ENCODE measurements at places on chromosomes 2 and 18. TPM values are rescaled to one million over a fixed set of nuclear protein-coding genes. Genes with fewer than 3 reads are reported as not detected.

DNA sequence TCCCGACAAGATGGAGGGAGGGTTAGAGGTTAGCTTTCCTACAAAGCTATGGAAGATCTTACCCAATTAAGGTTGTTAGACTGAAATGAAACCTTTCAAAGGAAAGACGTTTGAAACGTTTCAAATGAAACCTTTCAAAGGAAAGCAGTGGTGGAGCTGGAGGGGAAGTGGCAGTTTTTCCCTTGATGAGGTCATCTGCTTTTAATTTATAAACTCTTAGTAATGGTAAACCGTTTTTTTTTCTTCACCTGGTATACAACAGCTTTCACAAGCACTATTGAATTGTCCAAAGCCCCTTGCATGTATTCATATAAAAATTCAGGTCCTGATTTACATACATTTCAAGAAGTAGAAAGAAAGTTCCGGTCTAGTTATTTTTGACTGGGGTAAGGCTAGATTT is 7.4 kb downstream of the PMAIP1 start:
- no peak overlapping the region for H3K27ac ChIP-seq
- no peaks in the 10 kb centered on the region for H3K36me3 ChIP-seq
- peaks cover 18% of the 10 kb centered on the region for H3K4me1 ChIP-seq
- H3K4me3 ChIP-seq: no peak overlapping the region
- peaks cover 38% of the 10 kb centered on the region for H3K27me3 ChIP-seq

The CPO gene
- 0.33 TPM for polyA plus RNA-seq

The WDPCP gene
- polyA plus RNA-seq: 4.2 TPM

GRCh38 chr2:208101716-208102631 is 22.4 kb downstream of the CRYGD start:
- H3K4me1 ChIP-seq: no peaks in the 10 kb centered on the region
- no peaks in the 10 kb centered on the region for H3K27me3 ChIP-seq
- no peaks in the 10 kb centered on the region for H3K36me3 ChIP-seq
- H3K4me3 ChIP-seq: no peak overlapping the region
- DNase-seq: no peak

DNA sequence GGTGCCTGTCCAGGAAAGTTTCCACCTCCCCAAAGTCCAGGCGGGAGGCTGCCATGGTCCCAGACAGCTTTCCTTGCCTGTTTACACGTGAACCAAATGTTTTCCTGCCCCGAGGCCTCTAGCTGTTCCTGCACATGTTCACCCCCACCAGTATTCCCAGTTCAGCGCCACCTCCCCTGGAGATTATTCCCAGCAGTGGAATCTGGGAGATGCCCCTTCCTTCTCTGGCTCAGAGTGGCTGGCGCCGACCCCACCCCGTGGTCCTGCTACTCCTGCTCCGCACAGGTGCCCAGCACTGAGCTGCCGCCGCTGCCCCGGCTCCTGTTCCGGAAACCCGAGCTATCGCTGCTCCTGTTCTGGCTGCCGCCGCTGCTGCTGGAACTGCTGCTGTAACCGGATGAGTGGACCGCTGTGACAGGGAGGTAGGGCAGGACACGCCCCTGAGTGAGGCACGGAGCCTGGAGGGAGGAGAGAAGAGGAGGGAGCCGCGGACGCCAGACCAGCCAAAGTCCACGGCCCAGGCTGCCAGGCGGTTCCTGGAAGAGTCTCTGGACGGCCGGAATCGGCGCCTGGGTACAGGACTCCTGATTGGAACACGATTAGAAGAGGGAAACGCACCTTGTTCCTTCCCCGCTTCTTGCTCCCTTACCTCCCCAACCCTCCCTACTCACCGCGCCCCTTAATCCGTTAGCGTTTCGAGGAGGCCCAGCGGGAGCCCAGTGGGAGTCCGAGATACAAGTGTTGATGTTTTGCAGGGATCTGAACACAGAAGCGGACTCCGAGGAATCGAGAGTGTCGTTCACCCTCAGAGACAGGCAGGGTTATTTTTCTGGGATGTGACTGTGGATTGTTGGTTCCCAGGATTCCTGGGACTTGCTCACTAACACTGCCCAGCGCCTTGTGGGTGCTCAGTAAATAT is at the start of gene PDE11A:
Gene PDE11A, minus strand, starts transcription at position 395 of the 919 bp plus-strand sequence. Its CDS starts 340 bp downstream, at position 55.
- H3K27me3 ChIP-seq: peaks cover 9% of the 10 kb centered on the region
- H3K36me3 ChIP-seq: no peaks in the 10 kb centered on the region
- peak within 1 kb of the TSS; percentile 70 for H3K27ac ChIP-seq
- DNase-seq: peak; percentile 93

DNA sequence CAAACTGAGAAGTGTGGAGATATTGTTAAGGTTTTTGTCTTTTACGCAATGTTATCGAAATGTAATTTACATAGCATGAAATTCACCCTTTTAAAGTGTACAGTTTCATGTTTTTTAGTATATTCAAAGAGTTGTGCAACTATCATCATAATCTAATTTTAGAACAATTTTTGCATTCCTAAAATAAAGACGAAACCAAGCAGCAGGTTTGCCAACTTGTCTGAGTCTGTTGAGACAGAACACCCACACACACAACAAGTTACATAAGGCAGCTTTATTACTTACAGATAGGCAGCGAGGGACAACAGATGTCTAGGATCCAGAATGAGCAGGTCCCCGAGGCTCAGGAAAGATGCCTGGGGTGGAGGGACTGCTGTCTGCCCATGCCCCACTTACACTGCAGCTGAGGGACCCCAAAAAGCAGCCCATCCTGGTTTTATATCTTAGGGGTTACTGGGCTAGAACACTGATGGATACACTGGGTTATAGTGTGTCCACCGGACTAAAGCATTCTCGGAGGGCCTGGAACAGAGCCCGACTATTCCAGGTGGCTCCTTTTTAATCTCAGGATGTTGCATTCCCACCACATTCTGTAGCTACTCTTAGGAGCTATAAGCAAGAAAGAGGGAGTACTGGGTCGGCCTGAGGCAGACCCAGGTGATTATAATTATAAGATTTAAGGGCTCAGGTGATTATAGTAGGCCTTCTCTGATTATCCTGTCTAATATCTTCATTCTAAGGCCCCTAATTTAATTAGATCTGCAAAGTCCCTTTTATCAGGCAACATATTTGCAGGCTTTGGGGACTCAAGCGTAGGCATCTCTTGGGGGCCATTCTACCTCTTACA is 150.2 kb upstream of the DOK6 start:
- no peaks in the 10 kb centered on the region for H3K27me3 ChIP-seq
- no peaks in the 10 kb centered on the region for H3K36me3 ChIP-seq
- H3K4me3 ChIP-seq: no peak overlapping the region
- peak; percentile 21 for DNase-seq
- no peak overlapping the region for H3K27ac ChIP-seq

The AOX1 gene
- 11.5 TPM for polyA plus RNA-seq

The DSC3 gene
- 26.6 TPM for polyA plus RNA-seq

- no peaks in the 10 kb centered on the region for H3K27me3 ChIP-seq
- no peak overlapping the region for H3K4me3 ChIP-seq
- H3K4me1 ChIP-seq: no peaks in the 10 kb centered on the region
- H3K36me3 ChIP-seq: no peaks in the 10 kb centered on the region
Observed at GRCh38 chr18:21314724-21315123, 72.7 kb downstream of the GREB1L start.

- H3K36me3 ChIP-seq: no peaks in the 10 kb centered on the region
- H3K27ac ChIP-seq: no peak overlapping the region
- no peak overlapping the region for H3K4me3 ChIP-seq
- peaks cover 10% of the 10 kb centered on the region for H3K4me1 ChIP-seq
- no peak for DNase-seq
Observed at GRCh38 chr18:59311631-59312030, 6.8 kb downstream of the CPLX4 start.

DNA sequence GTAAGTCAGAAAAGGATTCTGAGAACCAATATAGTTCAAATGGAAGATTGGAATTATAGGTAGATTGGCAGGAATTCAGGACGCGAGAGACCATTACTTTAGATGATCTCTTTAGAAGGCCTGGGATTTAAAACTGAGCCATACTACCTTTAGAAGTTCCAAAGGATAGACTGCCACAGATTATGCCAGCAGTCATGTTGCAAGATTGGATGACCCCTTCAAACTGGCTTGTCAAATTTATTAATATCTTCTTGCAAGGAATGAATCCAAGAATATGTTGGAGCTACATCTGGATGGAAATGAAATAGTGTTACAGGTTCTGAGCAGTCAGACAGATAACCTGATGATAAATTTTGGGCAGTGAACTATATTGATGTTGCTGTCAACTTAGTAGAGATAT is 22.0 kb downstream of the BABAM2 start:
- no peak overlapping the region for H3K27ac ChIP-seq
- peaks cover 18% of the 10 kb centered on the region for H3K4me1 ChIP-seq
- DNase-seq: no peak
- no peaks in the 10 kb centered on the region for H3K36me3 ChIP-seq

- DNase-seq: no peak
- no peak overlapping the region for H3K4me3 ChIP-seq
- H3K27me3 ChIP-seq: no peaks in the 10 kb centered on the region
Observed at GRCh38 chr2:162385536-162385935, 41.6 kb downstream of the GCA start.

GRCh38 chr2:145321344-145321743 is 801.4 kb upstream of the ZEB2 start:
- no peaks in the 10 kb centered on the region for H3K36me3 ChIP-seq
- no peak overlapping the region for H3K27ac ChIP-seq
- no peaks in the 10 kb centered on the region for H3K4me1 ChIP-seq

DNA sequence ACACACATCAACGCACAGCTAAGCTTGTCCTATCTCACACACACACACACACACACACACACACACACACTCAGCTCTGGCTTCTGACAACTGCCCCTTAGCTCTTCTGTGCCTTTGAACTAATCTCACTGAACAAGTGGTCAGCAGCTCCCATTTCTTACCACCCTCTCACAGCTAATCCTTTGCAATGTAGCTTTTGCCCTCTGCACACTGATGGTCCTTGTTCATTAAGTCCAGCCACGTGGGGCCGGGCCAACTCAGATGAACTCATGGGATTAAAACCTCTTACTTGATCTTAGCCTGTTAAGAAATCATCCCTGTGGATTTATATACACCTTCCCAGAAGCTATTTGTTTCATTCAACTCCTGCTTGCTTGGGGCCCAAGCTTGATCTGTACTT is 36.6 kb downstream of the DPYSL5 start:
- no peak overlapping the region for H3K27ac ChIP-seq
- no peaks in the 10 kb centered on the region for H3K36me3 ChIP-seq
- H3K4me3 ChIP-seq: no peak overlapping the region
- no peaks in the 10 kb centered on the region for H3K4me1 ChIP-seq
- peaks cover 34% of the 10 kb centered on the region for H3K27me3 ChIP-seq

DNA sequence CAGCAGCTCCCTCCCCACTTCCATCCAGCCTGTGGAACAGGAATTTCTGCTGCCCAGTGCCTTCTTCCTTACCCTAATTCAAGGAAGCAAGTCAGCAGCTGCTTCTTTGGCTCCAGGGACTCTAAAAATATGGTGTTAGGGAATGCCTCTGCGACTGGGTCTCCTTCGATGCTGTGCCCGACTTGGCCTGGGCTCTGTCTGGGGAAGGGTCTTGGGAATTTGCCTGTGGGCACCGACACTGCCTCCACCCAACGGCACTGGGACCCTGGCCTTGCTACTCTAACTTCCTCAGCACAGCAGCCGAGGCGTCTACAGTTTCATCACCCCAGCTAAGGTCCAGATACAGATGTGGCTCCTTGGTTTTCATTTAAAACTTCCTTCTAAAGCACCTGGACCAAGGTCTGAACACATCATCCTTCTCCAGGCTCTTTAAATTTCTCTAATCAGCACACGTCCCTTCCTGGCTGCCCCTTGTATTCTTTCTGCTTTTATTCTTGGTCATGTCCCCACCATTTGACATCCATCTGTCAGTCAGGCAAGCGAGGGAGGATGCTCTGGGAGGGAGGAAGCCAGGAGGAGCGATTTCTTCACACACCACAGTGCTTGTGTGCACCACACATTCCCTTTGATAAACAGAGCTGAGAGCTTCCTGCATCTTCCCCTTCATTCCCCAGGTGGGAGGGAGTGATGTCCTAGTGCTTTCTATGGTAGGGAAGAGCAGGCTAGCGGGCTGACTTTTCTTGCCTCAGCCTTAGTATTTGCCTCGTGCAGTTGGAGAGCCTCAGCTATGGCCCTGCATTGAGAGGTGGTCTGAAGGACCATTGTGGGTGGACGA is 6.8 kb downstream of the LBH start:
- no peak overlapping the region for H3K4me3 ChIP-seq
- peak overlapping the region; percentile 68 for H3K27ac ChIP-seq
- no peak for DNase-seq
- peaks cover 17% of the 10 kb centered on the region for H3K36me3 ChIP-seq
- H3K4me1 ChIP-seq: peaks cover 67% of the 10 kb centered on the region

DNA sequence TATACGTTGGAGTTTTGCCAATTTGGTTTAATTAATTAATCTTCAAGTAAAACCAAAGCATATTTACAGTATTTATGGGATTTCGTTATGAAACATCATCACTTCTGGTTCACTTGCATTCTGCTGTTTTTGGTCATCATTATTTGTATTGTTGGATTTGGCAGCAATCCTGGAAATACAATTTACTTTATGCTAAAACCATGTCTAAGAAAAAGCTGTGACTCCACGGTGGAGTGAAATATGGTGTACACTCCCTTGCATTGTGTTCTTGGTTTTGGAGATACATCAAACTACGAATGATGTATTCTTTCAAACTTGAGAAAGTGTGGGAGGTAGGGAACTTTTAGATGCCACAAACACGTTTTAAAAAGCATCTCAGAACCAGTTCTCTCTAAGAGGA is 106.4 kb downstream of the CTAGE1 start:
- H3K27ac ChIP-seq: no peak overlapping the region
- no peaks in the 10 kb centered on the region for H3K4me1 ChIP-seq
- no peaks in the 10 kb centered on the region for H3K36me3 ChIP-seq
- no peak for DNase-seq

The TXNDC2 gene
- polyA plus RNA-seq: not detected

DNA sequence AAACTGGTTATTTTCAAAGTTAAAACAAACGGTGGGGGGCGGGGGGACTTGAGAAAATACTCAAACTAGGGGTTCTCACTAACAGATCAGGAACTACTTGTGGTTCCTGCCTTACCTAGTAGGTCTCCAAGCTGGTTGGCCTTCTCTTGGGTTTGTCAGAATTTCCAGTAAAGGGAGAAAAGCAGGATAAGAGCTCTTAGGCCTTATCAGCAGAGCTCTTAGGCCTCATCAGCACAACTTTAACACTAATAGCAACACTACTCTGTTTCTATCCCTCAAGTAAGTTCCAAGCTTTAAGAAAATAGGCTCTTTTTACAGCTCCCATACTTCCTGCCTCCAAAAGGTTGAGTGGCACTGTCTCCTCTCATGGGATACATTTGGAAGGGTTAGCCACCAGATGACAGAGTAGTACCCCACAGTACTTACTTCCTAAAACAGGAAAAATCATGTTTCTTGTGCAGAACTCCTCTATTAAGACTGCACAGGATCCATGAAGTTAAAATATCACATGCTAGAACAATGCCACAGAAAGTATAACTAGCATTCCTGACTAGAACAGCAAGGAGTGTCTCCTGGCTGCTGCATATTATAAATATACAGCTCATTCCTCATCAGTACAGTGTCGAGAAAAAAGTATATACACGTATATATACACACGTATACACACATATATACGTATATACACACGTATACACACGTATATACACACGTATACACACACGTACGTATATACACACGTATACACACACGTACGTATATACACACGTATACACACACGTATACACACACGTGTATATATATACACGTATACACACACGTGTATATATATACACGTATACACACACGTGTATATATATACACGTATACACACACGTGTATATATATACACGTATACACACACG is 6.1 kb downstream of the FBXO11 start:
- H3K27ac ChIP-seq: no peak overlapping the region
- DNase-seq: no peak
- H3K4me1 ChIP-seq: peaks cover 26% of the 10 kb centered on the region
- no peak overlapping the region for H3K4me3 ChIP-seq
- H3K36me3 ChIP-seq: no peaks in the 10 kb centered on the region
- no peaks in the 10 kb centered on the region for H3K27me3 ChIP-seq

The RGPD4 gene
- not detected for polyA plus RNA-seq
